Body of pancreas (tissue), 4 donors: ENCODE measurements at places on chromosomes 11 and 22. TPM values are rescaled to one million over a fixed set of nuclear protein-coding genes. Genes with fewer than 3 reads are reported as not detected.
A peak's percentile ranks its signal among the peaks of the same experiment; 100 is the strongest.

GRCh38 chr11:102552020-102552419 is 21.5 kb upstream of the MMP7 start:
- no peak for DNase-seq

DNA sequence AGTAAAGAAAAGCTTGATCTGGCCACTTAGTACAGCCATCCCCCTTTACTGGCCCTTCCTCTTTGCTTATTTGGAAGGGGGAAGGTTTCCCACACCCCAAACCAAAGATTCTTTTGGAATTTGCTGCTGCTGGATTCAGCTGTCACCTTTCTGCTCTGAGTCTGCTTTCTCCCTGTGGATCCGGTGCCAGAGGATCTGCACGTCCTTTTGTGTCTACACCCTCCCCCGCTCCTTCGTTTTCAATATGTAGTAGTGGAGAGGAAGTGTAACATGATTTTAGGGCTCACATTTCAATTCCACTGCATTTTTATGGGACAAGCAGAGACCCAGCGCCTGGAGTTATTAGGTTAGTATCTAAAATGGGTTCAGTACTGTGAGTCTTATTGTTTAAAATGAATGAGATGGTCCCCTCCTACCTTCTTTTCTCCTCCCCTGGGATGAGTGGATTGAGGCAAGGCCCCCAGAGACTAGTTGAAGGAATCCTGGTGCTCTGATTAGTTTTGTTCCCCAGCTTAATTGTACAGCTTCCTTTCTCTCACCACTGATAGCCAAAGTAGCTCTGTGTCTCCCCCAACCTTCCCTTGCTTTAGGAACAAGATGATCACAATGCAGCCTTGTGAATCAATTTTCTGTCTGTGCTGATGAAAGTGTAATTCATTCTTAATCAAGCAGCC is 30.5 kb upstream of the CABP7 start:
- DNase-seq = no peak

- peak; percentile 55 for DNase-seq
Observed at GRCh38 chr11:119108146-119108856, 1.2 kb downstream of the C2CD2L start.

DNA sequence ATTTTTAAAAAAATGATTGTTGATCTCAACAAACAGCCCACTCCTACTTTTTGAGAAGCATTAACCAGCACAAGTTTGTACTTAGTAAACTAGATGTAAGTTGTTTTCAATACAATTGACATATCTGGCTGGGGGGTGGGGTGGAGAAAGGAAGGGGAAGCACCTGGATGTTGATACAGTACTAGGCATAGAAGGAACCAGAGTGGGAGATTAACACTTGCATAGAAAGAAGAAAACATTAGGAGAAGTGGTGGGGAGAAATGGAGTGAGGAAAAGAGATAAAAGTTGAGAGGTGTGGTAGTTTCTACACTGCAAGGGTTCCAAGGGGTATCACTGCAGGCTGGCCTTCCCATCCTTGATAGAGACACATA is 10.6 kb upstream of the GAB2 start:
- no peak for DNase-seq

DNA sequence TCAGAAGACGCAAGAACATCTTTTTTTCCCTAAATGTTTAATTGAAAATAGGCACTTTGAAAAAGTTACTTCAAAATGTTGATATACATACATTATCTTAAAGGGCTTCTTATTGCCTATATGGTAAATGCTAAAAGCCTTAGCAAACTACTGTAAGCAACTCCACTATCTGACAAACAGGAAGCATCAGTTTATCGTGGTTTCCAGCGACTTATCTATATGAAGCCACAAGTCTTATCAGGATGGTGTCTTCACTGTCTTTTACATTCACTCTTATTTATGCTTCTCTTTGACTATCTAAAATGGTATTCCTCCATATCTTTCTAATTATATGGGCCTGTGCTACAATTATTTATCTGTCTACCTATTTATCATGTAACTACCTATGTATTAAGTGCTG is 2091.9 kb downstream of the LRRC4C start:
- no peak for DNase-seq

GRCh38 chr22:19524170-19525115 is at the start of gene CLDN5:
Gene CLDN5, minus strand, starts transcription at chr22:19524410. Its CDS starts 155 bp downstream, at chr22:19524255.
- no peak for DNase-seq

- no peak for DNase-seq
Observed at GRCh38 chr11:555227-555779, 5.2 kb downstream of the LMNTD2 start.

- no peak for DNase-seq
Observed at GRCh38 chr11:57787006-57787604, 25.5 kb downstream of the CTNND1 start.

DNA sequence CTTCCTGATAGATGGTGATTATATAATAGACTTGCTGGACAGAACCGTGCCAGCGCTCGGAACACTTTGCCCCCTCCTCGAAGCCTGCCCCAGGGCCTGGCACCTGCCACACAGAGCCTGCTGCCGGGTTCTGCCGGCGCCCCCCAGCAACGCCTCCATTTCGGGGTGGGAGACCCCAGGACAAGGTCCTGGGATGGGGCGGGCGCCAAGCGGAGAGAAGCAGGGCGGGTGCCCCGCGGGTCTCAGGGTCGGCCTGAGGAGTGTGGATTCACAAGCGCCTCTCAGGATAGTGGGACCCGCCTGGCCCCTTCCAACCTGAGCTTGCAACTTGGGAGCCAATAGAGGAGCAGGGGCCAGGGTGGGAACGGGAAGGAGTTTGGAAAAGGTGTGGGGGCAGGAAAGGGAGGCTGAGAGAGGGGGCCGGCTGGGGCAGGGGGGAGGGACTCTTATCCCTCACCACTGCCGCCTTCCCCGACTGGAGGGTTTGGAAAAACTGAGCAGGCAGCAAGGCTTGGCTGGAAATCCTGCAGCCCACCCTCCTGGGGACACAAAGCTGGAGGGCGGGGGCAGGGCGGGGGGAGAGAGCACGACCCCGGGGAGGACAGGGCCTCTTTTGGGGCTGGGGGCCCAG is 3.3 kb upstream of the BCL9L start:
- peak; percentile 76 for DNase-seq

DNA sequence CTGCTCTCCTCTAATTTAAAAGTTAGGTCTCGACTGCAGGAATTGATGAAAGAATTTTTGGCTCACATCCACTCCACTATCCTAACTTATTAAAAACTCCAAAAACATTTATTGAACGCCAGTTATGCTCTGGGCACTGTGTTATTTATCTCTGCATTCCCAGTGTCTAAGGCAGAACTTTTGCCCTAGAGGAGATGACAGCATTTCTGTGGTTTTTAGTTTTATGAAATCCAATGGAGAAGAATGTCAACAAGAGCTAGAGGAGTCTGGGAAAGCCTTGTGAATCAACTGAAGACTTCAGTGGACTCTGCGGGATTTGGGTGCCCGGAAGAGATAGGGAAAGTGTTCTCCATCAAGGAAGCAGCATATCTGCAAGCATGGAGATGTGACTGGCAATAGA is 217.0 kb upstream of the PGR start:
- no peak for DNase-seq

- DNase-seq = no peak
Observed at GRCh38 chr22:35140879-35141745, 75.2 kb downstream of the ISX start.

- no peak for DNase-seq
Observed at GRCh38 chr11:5928271-5928670, 13.8 kb upstream of the OR56A3 start.

DNA sequence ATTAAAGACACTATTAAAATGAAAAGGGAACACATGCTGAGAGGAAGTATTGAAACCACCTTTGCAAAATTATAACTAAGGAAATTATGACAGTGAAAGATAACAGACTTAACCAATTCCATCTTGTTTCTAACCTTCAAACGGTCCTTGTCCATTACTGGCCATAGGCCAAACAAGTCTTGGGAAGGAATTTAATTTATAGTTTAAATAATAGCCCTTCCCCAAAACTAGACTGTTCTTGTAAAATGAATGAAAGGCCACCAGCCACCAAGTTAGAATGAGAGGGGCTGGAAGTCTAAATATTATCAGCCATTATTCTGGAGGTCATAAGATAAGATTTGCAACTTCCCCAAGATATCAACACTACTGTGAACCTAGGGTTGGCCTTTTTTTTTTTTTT is 1.8 kb upstream of the TALDO1 start:
- no peak for DNase-seq

DNA sequence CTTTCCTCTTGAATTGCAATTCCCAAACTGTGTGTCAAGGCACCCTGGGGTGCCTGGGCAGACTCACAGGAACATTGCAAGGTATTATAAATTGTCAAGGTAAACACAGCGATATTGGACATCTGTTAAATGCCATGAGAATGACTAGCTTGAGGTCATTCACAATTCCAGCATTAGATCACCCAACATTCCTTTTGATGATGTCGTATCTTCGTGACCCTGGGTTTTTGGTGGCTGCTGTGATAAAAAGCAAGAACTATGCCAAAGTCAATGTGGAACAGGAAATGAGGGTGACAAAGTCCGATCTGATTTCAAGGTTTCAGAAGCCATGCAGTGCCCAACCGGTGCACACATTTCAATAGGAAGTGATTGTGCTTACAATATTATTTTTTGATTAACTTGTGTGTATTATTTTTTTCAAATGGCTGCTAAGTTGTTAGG is 458.4 kb downstream of the MIAT start:
- peak; percentile 61 for DNase-seq

- DNase-seq = no peak
Observed at GRCh38 chr11:129639300-129639699, 176.3 kb upstream of the TMEM45B start.

DNA sequence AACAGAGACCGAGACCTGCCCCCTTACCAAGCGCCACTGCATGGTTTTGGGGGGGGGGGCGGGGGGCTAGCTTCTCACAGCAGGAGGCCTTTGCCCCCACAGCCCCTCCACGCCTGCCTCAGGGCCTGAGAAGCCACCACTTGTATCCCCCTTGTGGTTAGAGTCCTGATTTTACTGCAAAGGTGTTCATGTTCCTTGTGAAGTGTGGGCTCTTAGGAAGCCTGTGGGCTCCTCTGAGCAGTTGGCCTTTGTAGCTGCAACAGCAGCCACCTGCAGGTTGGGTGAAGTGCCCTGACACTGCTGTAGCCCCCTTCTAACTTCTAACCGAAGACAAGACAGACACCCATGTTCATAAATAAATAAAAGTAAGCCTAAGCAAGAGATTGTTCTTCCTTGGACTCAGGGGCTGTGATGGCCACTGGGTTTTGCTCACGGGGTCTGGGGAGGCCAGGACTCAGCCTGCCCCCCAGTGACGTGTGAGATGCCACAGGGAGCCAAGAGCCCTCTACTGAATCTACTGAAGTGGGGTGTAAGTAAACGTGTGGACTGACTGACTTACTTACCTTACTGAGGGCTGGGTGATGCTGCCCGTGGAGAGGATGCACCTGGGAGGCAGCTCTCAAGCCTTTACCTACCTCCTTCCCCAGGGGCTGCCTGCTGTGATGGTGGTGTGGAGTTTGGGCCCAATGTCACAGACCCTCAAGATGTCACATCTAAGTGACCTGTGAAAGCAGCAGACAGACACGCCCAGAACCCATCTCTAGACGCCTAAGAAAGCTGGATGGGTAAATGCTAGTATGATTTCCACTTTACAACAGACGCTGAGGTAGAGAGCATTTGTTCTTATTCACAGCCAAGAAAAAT is 25.8 kb downstream of the USP35 start:
- no peak for DNase-seq

DNA sequence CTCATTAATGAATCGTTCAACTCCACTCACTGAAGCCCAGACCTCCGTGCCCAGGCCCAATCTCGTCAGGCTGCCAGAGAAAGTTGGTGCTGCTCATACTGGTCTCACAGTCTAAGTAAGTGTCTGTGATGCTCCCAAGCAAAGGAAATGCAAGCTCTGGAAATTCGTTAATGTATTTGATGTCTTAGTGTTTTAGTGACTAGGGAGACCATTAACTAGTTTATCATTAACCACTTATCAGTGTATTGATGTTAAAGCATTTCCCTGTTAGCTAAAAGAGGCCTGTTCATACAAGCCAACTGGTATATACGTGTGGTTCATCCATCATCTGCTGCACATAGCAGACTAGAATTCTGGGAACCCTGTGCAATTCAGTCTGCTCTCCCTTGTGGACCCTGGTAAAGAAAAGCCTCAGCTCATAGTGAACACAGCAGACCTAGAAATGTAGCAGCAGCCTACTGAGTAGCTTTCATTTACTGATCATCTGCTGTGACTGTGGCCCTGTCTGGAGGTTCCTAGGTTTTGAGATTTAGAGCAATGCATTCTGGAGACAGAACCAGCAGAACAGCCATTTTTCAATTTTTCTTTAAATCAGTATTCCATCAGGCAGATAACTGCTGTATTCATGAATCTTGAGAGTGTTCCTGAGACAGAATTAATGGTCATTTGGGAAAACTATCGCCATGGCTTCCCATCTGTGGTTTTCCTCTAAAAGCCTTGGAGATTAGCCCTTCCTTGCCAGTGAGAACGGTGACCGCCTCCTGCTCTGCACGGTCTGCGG is 15.7 kb upstream of the AIFM3 start:
- no peak for DNase-seq

GRCh38 chr11:6812390-6813005 is 13.0 kb upstream of the OR6A2 start:
- DNase-seq = no peak

DNA sequence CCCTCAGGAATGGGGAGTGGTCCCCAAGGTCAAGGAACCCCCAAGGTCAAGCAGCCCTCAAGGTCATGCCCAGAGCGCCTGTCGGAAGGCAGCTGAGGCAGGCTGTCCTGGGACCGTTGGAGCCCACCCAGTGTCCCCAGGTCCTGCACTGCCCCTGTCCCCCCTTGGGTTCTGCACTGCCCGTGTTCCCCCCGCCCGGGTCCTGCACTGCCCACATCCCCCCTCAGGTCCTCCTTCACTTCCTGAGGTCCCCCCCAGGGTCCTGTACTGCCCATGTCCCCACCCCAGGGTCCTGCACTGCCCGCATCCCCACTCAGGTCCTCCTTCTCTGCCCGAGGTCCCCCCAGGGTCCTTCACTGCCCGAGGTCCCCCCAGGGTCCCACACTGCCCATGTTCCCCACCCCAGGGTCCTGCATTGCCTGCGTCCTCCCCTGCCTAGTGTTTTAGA is 1073.0 kb downstream of the BRD1 start:
- DNase-seq = no peak

DNA sequence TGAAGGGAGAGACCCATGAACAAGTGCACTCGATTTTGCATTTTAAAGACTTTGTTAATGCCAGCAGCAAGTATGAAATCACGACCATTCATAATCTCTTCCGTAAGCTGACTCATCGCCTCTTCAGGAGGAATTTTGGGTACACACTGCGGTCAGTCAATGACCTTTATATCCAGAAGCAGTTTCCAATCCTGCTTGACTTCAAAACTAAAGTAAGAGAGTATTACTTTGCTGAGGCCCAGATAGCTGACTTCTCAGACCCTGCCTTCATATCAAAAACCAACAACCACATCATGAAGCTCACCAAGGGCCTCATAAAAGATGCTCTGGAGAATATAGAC is 5.9 kb downstream of the SERPIND1 start:
- no peak for DNase-seq

MPEG1 gene
- 1.3 TPM for total RNA-seq

TENM4 gene
- 6.6 TPM for total RNA-seq

GNG3 gene
- total RNA-seq = 1.0 TPM

SPTBN2 gene
- total RNA-seq = 40.0 TPM

RCOR2 gene
- 0.26 TPM for total RNA-seq

ADM2 gene
- total RNA-seq = 7.3 TPM

OR4C45 gene
- not detected for total RNA-seq

TBX10 gene
- not detected for total RNA-seq

ZNF215 gene
- 7.3 TPM for total RNA-seq

INPP5J gene
- 16.1 TPM for total RNA-seq

BTG4 gene
- not detected for total RNA-seq
